ENCODE measurements at places on chromosomes 3 and 15. TPM values are rescaled to one million over a fixed set of nuclear protein-coding genes. Genes with fewer than 3 reads are reported as not detected.

Gene FBN1
- not detected for polyA plus RNA-seq

DNA sequence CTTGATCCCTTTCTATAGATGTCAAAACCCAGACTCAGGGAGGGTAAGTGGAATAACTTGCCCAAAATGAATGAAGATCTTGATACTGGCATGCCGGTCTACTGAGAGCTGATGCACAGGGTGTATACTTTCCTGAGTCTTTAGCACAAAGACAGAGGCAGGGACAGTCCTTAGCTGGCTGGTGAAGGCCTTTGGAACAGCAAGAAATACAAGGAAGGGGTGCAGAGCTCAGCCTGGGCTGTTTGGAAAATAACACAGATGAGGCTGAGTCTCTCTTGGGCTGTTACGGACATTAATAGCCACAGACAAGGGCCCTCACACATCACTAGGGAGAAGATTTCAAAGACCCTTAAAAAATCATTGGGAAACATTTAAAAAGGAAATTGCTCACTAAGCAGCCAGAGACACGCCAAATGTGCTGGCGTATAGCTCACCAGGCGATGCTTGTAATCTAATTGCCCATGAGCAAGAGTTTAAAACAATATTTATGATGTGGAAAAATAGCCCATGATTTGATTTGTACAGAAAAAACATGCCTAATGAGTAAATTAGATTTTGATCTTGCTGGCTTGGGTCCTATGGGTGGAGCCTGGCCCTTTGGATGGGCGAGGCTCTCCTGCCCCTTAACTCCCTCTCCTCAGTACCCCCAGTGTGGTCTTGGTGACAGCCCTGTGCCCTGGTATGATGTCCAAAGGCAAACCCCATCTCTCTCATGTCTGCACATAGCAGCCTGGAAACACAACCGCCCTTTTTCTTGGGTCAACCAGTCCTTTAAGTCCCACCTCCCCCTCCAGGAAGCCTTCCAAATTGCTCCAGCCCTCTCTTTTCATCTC lies 81.8 kb upstream of the MRPS22 start:
- DNase-seq = no peak

- DNase-seq = peak; percentile 69
Measured at GRCh38 chr3:34016925-34017587, 218.6 kb downstream of the PDCD6IP start.

Gene WDR93
- polyA plus RNA-seq = not detected

DNA sequence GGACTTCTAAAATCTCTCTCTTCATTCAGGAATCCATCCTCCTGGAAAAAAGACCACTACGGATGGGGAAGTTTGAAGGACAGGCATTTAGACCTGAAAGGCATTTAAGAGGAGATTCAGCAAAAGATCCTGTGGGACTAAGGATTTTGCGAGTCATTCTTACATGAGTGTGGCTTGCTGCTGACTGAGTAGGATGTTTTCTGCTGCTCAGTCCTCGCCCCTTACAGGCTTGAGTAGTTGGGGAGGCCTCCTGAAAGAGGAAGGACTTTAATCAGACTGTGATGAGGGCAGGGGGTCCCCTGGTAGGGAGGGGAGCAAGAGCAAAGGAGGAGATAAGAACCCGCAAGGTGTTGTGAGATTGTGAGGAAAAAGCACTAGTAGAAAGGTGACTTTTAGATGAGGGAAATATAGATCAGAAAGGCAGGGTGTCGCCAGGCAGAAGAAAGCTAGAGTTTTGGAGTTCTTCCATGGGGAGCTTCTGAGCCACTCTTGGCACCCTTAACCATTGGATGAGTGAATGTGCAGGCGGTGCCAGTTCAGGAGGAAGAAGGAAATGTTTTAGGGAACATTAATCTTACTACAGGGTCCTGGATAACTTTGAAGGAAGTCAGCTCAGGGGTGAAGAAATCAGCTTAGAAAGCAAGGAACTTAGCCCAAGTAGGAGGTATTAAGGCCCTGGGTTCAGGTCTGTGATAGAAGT lies 171.1 kb downstream of the RORA start:
- no peak for DNase-seq

Gene XCR1
- polyA plus RNA-seq = not detected

DNA sequence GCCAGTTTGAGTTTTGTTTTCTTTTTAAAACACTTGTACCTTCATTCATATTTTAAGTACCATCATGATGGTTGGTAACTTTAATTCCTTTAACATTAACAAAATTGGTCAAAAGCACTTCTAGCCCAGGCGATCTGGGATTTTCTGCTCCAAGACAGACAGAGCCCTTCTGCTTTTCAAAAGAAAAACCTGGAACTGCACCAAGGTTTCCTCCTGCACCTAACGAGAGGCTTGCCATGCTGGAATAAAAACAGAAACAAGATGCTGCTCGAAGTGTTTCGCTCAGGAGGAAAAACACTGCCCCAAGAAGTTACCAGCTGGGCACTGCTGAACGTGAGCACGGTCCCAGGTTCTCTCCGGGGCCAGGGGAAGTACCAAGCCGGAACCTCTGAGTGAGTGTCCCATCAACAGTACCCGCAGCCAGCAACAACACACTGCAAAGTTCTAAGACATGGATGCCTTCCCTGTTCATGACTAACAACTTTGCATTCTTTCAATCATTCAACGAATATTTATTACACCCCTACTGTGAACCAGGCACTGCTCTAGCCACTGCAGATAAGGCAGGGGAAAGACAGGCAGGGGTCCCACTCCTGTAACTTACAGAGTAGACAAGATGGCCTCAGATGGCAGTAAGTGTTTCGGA lies 98.8 kb downstream of the XXYLT1 start:
- DNase-seq = no peak

Gene CHDH
- polyA plus RNA-seq = 0.48 TPM
